H9 (cell line): ENCODE measurements at places on chromosomes 4 and X. TPM values are rescaled to one million over a fixed set of nuclear protein-coding genes. Genes with fewer than 3 reads are reported as not detected.

Gene GUCY1A1
- not detected in 2 replicates for total RNA-seq

Gene CXorf49
- total RNA-seq, result not detected in 2 replicates

Gene RNF175
- total RNA-seq, result 3.3 and 4.3 TPM in 2 replicates

Gene LDB2
- 22.5 and 25.8 TPM in 2 replicates for total RNA-seq

Gene DMD
- 3.8 and 4.3 TPM in 2 replicates for total RNA-seq

Gene VCX3B
- total RNA-seq, result not detected in 2 replicates

Gene LRIT3
- 0.07 and 0.09 TPM in 2 replicates for total RNA-seq

Gene MAGEB2
- total RNA-seq, result 0.13 and 0.18 TPM in 2 replicates

Gene GAB3
- 0.42 and 0.46 TPM in 2 replicates for total RNA-seq

GRCh38 chrX:50747471-50747900, 66.5 kb downstream of the SHROOM4 start:
- H3K27ac ChIP-seq, result no peak overlapping the region
- H3K4me3 ChIP-seq, result no peak overlapping the region
- no peaks in the 10 kb centered on the region for H3K4me1 ChIP-seq
- peaks cover 8% of the 10 kb centered on the region for H3K36me3 ChIP-seq
- H3K27me3 ChIP-seq, result no peaks in the 10 kb centered on the region
- no peak for DNase-seq

DNA sequence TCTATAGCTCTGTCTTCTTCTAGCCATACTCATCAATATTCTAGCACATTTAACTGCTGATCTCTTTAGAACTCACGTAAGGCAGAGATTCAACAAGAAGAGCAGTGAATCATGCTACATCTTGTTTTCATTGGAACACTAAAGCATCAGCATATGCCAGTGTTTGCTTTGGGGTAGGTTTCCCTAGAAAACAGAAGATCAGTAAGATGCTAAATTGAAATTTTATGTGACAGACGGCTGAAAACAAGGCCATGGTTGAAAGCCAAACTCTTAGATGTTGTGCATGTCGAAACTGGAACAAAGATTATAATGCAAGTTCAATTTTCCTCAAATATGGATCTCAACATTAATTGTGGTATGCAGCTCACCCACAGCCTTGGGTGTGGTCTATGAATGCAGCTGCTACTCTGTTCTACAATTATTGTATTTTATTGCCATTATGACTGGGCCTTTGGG, 107.6 kb downstream of the PDLIM5 start:
- no peak overlapping the region for H3K4me3 ChIP-seq
- DNase-seq, result no peak
- H3K36me3 ChIP-seq, result peaks cover 6% of the 10 kb centered on the region; the same call in 1 of the 2 replicates
- H3K27me3 ChIP-seq, result no peaks in the 10 kb centered on the region

GRCh38 chr4:79514621-79515329, 106.7 kb upstream of the GK2 start:
- no peak for DNase-seq
- H3K36me3 ChIP-seq, result no peaks in the 10 kb centered on the region
- H3K27ac ChIP-seq, result no peak overlapping the region
- H3K4me3 ChIP-seq, result no peak overlapping the region
- no peaks in the 10 kb centered on the region for H3K4me1 ChIP-seq

- no peak overlapping the region for H3K27ac ChIP-seq
- H3K4me1 ChIP-seq, result 0 out of 2 replicates have a peak, but pooled peaks cover 2% of the 10 kb centered on the region
- H3K27me3 ChIP-seq, result no peaks in the 10 kb centered on the region
- DNase-seq, result no peak
- no peaks in the 10 kb centered on the region; the same call in 2 of the 3 replicates for H3K36me3 ChIP-seq
- H3K4me3 ChIP-seq, result no peak overlapping the region
Measured at GRCh38 chrX:13340182-13340791, 20.4 kb upstream of the ATXN3L start.

- H3K4me3 ChIP-seq, result no peak overlapping the region
- H3K27ac ChIP-seq, result no peak overlapping the region
- no peaks in the 10 kb centered on the region for H3K27me3 ChIP-seq
- no peaks in the 10 kb centered on the region for H3K4me1 ChIP-seq
- no peak for DNase-seq
Measured at GRCh38 chrX:153861733-153862310, 24.2 kb downstream of the L1CAM start.

GRCh38 chr4:56732301-56732700, 51.2 kb upstream of the HOPX start:
- peaks cover 2% of the 10 kb centered on the region; the same call in 1 of the 3 replicates for H3K36me3 ChIP-seq
- no peaks in the 10 kb centered on the region for H3K27me3 ChIP-seq
- no peak overlapping the region for H3K4me3 ChIP-seq

DNA sequence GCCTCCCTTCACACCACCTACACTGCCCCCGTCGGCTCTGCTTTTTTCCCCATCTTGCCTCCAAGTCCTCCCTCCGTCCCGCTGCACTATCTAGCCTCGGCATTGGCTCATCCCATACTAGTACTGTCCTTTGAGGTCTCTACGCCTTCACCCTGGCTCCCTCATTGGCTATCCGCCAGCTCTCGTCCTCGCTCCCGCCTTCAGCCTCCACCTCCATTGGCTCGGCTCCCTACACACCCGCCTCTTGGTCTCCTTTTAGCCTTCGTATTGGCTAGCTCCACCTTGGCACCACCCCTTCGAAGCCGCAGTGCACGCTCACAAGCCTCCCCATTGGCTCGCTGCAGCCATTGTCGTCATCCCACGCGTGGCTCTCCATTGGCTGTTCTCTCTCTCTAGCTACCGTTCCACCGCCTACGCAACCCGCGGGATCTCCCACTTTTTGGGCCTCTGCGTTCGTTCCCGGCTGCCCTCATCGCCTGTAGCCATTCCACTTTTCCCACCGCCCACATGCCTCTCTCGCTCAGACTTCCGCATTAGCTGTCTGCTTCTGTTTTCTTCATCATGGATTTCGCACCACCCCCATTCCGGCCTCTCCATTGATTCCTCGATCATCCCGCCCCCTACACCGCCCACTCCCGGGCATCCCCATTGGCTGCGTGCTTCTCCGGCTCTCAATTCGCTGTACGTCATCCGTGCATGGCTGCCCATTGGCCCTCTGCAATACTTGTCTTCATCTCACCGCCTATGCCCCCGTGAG, 405 bp upstream of the PPP1R3F start:
- peak; percentile 98 for DNase-seq
- no peaks in the 10 kb centered on the region for H3K4me1 ChIP-seq
- H3K27me3 ChIP-seq, result no peaks in the 10 kb centered on the region
- H3K36me3 ChIP-seq, result peaks cover 11% of the 10 kb centered on the region
- peak overlapping the region; percentile 93 for H3K4me3 ChIP-seq
- H3K27ac ChIP-seq, result peak overlapping the region; percentile 40

DNA sequence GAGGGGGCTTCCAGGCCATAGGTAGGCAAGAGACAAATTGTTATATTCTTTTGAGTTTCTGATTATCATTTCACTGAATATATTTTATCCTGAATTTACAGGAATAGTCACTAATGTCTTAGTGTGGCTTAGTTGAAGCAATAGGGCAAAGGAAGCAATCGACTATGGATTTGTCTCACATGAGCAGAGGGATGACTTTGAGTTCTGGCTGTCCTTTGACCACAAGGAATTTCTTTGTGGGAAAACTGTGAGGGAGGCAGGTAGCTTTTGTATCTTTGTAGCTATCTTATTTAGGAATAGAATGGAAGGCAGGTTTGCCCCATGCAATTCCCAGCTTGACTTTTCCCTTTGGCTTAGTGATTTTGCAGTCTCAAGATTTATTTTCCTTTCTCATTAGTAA, 207.3 kb upstream of the ANXA10 start:
- DNase-seq, result no peak
- H3K4me3 ChIP-seq, result no peak overlapping the region
- no peaks in the 10 kb centered on the region for H3K27me3 ChIP-seq
- peaks cover 17% of the 10 kb centered on the region for H3K36me3 ChIP-seq
- H3K27ac ChIP-seq, result no peak overlapping the region

- H3K36me3 ChIP-seq, result no peaks in the 10 kb centered on the region
- H3K27me3 ChIP-seq, result no peaks in the 10 kb centered on the region
- no peak overlapping the region for H3K4me3 ChIP-seq
- no peak overlapping the region for H3K27ac ChIP-seq
Measured at GRCh38 chr4:74638689-74639088, 155.6 kb downstream of the BTC start.

GRCh38 chrX:106499473-106499872, 112.3 kb upstream of the RADX start:
- no peak overlapping the region for H3K4me3 ChIP-seq
- no peaks in the 10 kb centered on the region for H3K27me3 ChIP-seq
- H3K36me3 ChIP-seq, result no peaks in the 10 kb centered on the region
- H3K4me1 ChIP-seq, result no peaks in the 10 kb centered on the region
- H3K27ac ChIP-seq, result no peak overlapping the region

GRCh38 chrX:23788521-23788920, 5.5 kb downstream of the SAT1 start:
- DNase-seq, result no peak
- H3K27ac ChIP-seq, result no peak overlapping the region
- H3K27me3 ChIP-seq, result no peaks in the 10 kb centered on the region

- DNase-seq, result no peak
- H3K36me3 ChIP-seq, result peaks cover 21% of the 10 kb centered on the region
- H3K27me3 ChIP-seq, result no peaks in the 10 kb centered on the region
- no peak overlapping the region for H3K4me3 ChIP-seq
Measured at GRCh38 chr4:83449009-83449408, 6.6 kb downstream of the HELQ start.

DNA sequence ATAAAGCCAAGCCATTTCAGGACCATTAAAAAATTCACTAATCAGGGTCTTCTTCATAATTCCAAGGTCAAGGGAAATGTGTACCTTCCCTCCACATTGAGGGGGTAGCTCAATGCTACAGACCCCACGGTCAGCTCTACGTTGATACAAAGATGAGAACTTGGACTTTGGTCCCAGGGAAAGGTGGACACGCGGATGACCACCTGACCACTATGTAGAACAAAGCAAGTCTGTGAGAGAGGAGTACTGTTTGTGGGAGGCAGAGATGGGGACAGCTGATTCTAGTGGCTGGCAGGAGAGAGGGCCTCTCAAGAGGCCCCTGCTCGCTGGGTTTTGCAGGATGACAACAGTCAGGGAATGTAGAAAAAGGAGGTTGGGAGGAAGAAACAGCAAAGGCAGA, 58.0 kb downstream of the SLC2A9 start:
- 0 out of 2 replicates have a peak, but pooled peaks cover 2% of the 10 kb centered on the region for H3K4me1 ChIP-seq
- H3K27me3 ChIP-seq, result no peaks in the 10 kb centered on the region
- DNase-seq, result no peak
- H3K36me3 ChIP-seq, result no peaks in the 10 kb centered on the region
- no peak overlapping the region for H3K4me3 ChIP-seq
- H3K27ac ChIP-seq, result no peak overlapping the region

- no peaks in the 10 kb centered on the region for H3K4me1 ChIP-seq
- DNase-seq, result no peak
- H3K4me3 ChIP-seq, result no peak overlapping the region
- H3K27me3 ChIP-seq, result no peaks in the 10 kb centered on the region
- H3K36me3 ChIP-seq, result peaks cover 5% of the 10 kb centered on the region; the same call in 2 of the 3 replicates
Measured at GRCh38 chr4:15665753-15666365, 10.7 kb upstream of the FBXL5 start.

DNA sequence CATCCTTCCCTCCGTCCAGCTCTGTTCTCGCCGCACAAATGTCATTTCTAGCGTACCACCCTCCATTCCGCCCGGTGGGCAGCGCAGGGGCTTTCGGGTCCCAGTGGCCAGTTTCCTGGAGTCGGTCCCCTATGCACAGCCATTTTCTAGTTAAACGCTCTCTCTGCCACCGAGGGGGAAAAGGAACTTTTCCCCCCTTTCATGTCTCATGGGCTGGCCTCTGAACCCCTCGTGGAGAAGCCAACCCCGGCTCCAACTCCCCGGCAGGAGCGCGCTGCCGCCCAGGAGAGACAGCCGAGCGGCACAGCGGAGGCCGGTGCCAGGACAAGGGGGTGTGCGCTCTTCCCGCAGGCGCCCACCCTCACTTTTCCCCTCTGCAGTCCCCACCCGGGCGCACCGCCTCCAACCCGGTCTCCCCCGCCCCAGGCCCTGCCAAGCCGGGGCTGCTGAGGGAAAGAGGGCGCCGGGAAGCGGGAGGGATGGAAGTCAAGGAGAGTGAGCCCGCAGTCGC, 662 bp downstream of the APBB2 start:
- peak overlapping the region; percentile 81 for H3K4me3 ChIP-seq
- peaks cover 2% of the 10 kb centered on the region; the same call in 1 of the 2 replicates for H3K27me3 ChIP-seq
- H3K27ac ChIP-seq, result no peak overlapping the region
- no peaks in the 10 kb centered on the region for H3K36me3 ChIP-seq
- H3K4me1 ChIP-seq, result peaks cover 3% of the 10 kb centered on the region; the same call in 1 of the 2 replicates

DNA sequence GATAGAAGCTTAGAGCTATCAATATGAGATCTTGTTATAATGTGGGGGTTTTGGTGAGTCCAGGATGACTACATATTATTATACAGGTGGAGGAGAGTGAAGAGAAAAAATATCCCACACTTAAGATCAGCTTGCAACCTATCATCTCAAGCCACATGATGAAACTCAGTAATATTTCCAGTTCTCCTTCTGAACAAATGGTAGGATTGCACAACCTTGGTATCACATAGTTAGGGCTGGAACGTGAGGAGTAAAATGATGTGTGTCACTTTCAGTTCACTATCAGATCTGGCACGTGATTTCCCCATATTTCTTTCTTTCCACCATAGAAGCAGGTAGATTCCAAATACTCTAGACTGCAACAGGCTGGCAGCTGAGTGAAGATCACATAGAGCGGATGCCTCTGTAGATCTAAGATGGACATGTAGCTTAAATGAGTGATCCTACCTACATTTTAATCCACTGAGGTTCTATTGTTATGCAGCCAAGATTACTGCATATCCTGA, 150.6 kb upstream of the ANKRD50 start:
- H3K27ac ChIP-seq, result no peak overlapping the region
- no peak overlapping the region for H3K4me3 ChIP-seq

- peaks cover 2% of the 10 kb centered on the region; the same call in 2 of the 3 replicates for H3K36me3 ChIP-seq
- no peak overlapping the region for H3K27ac ChIP-seq
- no peak overlapping the region for H3K4me3 ChIP-seq
- DNase-seq, result no peak
Measured at GRCh38 chrX:45623266-45623665, 422.6 kb upstream of the DIPK2B start.

DNA sequence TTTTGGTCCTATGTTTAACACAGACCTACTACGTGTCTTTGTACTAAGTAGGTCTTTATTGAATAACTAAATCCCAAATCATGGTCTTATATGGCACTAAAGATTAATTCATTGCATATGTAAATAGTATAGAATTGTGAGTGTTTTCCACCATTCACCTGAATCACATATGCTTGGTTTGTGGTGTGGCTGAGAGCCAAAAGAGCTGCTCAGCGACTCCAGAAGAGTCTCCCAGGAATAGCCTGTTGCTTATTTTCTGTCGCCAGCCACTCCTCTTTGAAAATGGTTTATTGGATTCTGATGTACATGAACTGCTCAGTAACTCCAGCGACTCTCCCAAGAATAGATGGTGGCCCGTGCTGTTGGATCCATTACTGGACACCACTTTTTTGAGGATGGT, 184.5 kb downstream of the CLCN4 start:
- peaks cover 3% of the 10 kb centered on the region; the same call in 2 of the 3 replicates for H3K36me3 ChIP-seq
- no peak overlapping the region for H3K4me3 ChIP-seq
- H3K27me3 ChIP-seq, result no peaks in the 10 kb centered on the region
- H3K4me1 ChIP-seq, result no peaks in the 10 kb centered on the region
- no peak for DNase-seq

- no peaks in the 10 kb centered on the region; the same call in 1 of the 2 replicates for H3K4me1 ChIP-seq
- no peaks in the 10 kb centered on the region for H3K36me3 ChIP-seq
- no peak overlapping the region for H3K4me3 ChIP-seq
- H3K27me3 ChIP-seq, result no peaks in the 10 kb centered on the region
Measured at GRCh38 chr4:2073808-2074481, 14.8 kb downstream of the NAT8L start.

- H3K27me3 ChIP-seq, result no peaks in the 10 kb centered on the region
- no peaks in the 10 kb centered on the region for H3K36me3 ChIP-seq
- H3K4me3 ChIP-seq, result no peak overlapping the region
- no peak overlapping the region for H3K27ac ChIP-seq
- H3K4me1 ChIP-seq, result no peaks in the 10 kb centered on the region
- no peak for DNase-seq
Measured at GRCh38 chr4:176919631-176920030, 126.9 kb upstream of the VEGFC start.
